NCI-H2081 treated with DMSO at 0.1 percent for 48 hours (cell line): ENCODE measurements at places on chromosomes 1 and 21.
A peak's percentile ranks its signal among the peaks of the same experiment; 100 is the strongest.

DNA sequence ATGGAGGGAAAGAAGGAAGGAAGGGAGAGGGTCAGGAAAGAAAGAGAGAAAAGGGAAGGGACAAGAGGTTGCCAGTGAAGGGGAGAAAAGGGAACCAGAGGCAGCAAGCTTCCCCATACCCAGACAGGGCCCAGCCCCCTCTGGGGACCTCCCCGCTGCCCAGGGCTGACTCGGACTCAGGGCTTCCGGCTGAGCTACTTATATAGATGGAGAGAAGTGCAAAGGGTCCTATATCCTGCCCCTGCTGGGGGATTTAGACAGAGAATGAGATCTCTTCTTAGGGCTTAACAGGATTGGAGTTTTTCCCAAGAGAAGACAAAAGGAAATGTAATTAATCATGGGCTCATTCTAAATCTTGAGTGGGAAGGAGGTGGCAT lies at the start of gene ETV3L:
TSS of gene ETV3L (minus strand) at position 176 of the 377 bp plus-strand sequence. CDS start 285 bp downstream, outside the sequence.
- no peak for DNase-seq

- no peak for DNase-seq
These were observed 129.4 kb downstream of the SMYD3 start for GRCh38 chr1:246377625-246378153.

DNA sequence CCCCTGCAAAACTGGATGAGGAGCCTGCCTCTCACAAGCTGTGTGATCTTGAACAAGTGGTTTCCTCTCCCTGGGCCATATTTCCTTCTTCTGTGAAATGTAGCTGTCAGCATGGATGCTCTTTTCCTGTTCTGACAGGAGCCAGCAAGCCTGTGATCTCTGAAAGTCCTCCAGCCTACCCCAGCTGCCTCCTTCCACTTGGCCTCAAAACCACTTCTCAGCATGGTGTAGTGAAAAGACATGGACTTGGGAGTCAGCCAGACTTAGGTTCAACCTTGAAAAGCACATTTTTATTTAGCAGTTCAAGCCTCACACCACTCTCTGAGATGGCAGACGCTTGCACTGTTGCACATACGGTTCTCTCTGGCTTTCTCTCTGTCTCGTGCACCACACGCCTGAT lies 292.9 kb upstream of the DUSP10 start:
- DNase-seq: no peak

DNA sequence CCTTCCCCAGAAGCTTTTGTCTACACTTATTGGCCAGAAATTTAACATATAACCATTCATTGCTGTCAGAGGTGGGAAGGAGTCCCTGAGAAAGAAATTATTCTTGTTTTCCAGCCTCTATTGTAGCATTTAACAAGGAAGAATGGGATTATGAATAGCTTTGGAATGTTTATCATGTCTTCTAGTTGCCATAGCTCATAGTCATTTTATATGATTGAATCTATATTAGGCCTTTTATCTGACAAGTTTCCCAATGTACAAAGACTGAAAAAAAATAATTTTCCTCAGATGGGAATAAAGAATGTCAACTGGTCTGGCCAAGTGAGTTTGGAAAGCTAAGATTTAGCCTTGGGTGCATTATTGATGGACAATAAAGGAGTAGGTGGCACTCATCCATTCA lies 28.3 kb downstream of the PTPRC start:
- no peak for DNase-seq

- DNase-seq: no peak
These were observed 492.6 kb downstream of the LMO4 start for GRCh38 chr1:87821335-87821697.

DNA sequence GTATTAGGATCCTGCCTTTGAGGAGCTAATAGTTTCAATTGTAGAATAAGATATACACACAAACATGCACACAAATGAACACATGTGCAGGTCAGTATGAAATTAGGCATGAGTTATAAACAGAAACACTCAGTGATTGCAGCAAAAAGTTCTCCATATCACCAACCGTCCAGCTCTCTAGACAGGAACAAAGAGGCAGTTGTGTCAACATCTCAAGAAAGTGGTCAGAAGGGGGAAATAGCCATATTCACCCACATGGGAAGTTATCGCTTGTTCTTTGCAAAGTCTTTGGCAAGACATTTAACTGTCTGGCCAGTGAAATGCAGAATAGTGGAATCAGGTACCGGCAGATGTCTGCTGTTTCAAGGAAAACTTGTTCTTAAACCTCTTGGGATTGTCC lies 29.4 kb upstream of the PIGC start:
- no peak for DNase-seq

GRCh38 chr1:156471496-156472490 lies 28.8 kb downstream of the MEF2D start:
- peak; percentile 99 for DNase-seq

DNA sequence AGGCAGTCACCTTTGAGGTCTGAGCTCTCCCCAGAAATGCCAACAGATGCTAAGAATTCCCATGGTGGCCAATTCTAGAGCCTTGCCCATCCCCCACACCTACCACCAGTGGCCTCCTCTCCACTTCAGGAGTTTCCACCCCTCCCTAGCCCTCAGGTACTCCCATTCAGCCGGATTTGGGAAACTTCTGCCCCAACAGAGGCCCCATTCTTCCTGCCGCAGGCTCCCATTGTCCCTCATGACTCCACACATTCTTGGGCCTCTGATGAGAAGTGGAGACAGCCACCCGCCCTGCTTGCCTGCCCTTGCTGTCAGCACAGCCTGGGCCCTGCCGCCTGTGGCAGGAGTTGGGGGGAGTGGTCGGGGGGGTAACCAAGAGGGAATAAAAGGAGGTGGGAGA lies 4.6 kb downstream of the BLACAT1 start:
- DNase-seq: no peak

DNA sequence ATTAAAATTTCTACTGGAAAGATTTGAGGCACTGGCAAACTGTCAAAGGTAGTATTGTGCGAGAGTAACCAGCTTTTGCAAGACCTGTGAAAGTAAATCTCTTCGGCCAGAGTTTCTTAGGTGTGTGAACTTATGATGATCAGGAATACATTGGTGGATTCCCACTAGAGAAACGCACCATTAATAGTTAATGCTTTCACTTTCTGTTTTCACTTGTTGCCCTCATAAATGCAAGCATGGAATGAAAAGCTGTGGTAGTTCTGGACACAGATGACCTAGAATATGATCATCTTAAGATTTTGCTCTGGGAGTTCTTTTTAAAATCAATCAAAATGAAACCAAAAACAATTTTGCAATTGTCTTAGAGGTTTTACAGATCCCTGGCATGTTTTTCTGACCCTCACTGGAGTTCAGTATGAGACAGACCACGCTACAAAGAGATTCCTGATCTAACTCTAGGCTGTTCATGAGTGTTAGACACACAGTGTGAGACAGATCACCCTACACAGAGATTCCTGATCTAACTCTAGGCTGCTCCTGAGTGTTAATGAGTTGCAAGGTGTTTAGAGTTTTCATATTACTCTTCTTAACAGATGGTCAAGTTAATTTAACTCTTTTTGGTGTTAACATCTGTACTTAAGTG lies 98.8 kb downstream of the SDCCAG8 start:
- no peak for DNase-seq

GRCh38 chr1:202540014-202540413 lies 170.2 kb downstream of the SYT2 start:
- no peak for DNase-seq

GRCh38 chr1:42639116-42639515 lies 19.1 kb upstream of the PPIH start:
- DNase-seq: no peak

GRCh38 chr21:37460196-37460595 lies 93.6 kb downstream of the DYRK1A start:
- no peak for DNase-seq

DNA sequence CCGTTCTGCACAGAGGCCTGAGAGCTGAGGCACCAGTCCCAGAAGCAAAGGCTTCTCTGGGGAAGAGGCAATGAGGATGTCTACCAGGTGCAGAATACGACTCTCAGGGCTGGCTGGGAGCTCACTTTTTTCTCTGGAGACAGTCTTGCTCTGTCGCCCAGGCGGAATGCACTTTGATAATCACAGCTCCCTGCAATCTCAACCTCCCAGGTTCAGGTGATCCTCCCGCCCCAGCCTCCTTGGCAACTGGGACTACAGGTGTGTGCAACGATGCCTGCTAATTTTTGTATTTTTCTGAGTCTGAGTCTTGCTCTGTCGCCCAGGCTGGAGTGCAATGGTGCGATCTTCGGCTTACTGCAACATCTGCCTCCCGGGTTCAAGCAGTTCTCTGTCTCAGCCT lies 17.6 kb downstream of the NADK start:
- DNase-seq: no peak

DNA sequence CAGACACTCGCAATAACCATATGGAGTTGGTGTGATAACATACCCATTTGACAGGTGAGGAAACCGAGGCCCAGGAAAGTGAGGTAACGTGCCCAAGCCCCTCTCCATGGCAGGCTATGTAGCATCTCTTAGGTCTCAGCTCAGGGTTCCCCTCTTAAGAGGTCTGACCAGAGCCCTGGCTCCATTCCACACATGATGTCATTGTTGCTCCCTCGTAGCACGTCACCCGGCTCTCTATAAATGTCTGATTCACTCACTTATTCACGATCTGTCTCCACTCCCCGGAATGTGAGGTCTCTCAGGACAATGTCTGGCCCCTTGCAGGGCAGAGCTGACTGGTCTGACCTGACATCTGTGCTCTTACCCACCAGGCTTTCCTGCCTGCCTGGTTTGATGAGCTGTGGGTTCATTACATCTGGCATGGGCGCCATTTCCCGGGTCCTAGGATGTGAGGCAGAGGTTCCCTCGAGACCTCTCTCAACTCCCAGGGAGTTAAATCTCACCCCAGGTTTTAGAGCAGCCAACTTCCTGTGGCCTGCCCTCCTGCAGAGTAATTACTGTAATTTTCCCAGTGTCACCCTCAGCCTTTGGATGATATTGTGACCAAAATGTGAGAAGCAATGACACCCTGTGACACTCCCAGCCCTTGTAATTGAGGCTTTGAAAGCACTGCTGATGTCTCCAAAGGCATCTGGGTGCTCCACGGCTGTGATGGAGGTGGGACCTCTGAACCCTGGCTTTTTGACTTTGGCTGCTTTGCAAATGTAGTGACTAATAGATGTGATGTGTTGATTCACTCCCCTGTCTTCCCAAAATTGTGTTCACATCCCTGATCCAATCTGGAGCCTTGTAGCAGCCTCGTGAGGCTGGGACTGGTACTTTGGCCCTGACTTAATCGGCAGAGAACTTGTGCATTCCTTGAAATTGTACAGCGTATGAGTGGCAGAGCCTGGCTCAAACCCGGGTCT lies 10.6 kb downstream of the ACTL8 start:
- no peak for DNase-seq

- DNase-seq: no peak
These were observed 298 bp downstream of the SSBP3 start for GRCh38 chr1:54405898-54406293.

GRCh38 chr1:235888119-235888643 lies 21.5 kb upstream of the LYST start:
- DNase-seq: no peak

- no peak for DNase-seq
These were observed 58.7 kb downstream of the RABGAP1L start for GRCh38 chr1:174217787-174218574.

GRCh38 chr1:66788231-66788939 lies 12.7 kb downstream of the INSL5 start:
- DNase-seq: no peak

GRCh38 chr1:210597555-210598134 lies 268.9 kb downstream of the HHAT start:
- DNase-seq: no peak

DNA sequence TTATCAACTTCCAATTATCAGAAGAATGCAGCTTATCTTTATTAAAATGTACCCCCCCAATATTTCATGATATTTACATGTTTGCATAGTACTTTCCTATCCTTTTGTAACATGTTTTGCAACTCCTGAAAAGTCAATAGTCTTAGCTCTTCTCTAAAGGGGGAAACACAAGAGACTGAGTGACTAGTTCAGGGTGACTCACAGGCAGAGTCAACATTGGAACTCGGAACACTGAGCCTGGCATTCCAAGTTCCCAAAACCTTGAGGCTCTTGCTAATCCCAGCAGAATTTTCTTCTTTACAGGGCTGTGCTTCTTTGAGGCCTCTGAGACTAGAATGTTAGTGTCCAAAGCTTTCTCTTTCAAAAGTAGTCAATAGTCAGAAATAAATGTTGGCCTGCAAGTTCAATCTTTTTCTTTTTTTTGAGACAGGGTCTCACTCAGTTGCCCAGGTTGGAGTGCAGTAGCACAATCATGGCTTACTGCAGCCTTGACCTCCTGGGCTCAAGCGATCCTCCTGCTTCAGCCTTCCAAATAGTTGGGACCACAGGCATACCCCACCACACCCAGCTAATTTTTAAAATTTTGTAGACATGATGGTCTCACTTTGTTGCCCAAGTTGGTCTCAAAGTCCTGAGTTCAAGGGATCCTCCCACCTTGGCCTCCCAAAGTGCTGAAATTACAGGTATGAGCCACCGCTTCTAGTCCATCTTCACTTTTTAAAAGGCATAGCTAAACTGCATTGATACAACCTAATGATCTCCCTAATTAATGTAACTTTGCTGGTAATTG lies 37.5 kb downstream of the ZNF281 start:
- DNase-seq: no peak

DNA sequence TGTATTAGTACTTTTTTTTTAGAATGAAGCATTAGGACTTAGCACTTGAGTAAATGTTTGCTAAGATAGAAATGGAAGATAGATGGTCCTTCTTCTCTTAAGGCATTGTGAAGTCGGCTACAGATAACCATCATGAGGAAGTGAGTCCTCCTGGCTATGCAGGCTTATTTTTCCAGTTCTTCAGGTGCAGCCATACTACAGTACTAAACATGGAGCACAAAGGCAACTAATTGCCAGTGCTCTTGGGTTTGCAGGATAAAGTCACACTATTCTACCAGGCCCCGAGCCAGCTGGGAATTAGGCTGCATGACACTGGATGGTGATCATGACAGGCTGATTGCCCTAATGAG lies 197.3 kb upstream of the SGIP1 start:
- no peak for DNase-seq

GRCh38 chr1:11483581-11484320 lies 4.8 kb downstream of the DISP3 start:
- no peak for DNase-seq

DNA sequence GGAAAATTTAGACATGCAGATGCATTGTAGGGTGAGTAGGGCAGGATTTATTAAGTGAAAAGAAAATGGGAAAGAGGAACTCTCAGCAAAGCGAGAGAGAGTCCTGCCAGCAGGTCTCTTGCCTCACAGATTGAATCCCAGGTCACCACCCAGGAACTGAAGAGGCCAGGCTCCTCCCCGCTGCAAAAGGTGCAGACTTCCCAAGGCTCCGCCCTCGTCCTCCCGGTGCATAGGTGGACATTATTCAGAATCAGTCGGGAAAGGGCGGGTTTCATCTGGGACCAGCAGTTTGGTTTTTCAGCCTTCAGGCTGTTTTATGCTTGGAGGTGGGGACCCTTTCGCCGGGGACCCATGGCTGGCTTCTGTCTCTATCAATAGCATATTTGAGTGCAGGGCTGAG lies 41.6 kb upstream of the APP start:
- DNase-seq: no peak
